ENCODE measurements at places on chromosomes 6 and 20.

DNA sequence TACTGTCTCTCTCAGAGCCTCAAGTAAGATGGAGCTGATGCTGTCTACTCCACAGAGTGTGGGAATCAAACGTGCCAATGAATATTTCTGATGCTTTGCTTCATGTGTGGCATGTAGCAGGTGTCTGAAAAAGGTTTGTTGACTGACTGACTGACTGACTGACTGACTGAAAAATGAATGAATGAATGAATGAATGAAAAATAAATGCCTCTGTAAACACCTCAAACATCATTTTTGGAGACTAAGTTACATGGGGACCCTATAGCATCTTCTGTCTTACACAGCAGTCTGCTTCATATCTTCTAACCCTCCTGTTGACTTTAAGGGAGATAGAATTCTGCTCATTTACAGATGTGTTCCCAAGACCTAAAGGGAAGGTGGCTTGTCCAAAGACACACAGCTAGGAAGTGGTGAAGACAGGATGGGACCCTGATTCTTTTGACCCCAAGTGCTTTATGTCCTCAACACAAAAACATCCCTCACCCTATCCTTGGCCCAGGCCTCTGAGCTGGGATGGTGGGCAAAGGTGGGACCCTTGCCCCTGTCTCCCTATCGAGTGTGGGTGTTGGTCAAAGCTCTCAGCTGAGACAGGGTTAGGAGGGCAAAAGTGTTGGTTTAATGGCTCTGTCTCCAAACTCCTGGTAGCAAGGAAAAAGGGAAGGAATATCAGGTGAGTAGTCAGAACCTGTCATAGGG, 104.4 kb downstream of the TOX2 start:
- DNase-seq = no peak

DNA sequence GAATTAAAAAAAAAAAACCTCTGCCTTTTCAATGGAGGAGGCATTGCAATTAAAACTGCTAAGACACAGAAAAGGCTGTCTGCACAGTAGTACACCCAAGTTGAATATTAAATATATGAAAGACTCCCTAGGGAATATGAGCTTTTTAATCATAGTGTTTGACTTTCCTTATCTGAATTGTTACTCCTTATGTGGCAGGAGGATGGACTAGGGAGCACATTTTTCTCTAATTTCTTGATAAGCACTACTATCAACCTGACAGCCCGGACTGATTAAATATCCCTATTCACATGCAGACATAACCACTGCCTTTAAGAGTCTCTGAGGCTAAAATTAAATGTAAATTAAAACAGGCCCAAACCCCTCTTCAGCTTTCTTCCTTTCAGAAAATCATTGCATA, 428.6 kb upstream of the GJE1 start:
- DNase-seq = no peak

DNA sequence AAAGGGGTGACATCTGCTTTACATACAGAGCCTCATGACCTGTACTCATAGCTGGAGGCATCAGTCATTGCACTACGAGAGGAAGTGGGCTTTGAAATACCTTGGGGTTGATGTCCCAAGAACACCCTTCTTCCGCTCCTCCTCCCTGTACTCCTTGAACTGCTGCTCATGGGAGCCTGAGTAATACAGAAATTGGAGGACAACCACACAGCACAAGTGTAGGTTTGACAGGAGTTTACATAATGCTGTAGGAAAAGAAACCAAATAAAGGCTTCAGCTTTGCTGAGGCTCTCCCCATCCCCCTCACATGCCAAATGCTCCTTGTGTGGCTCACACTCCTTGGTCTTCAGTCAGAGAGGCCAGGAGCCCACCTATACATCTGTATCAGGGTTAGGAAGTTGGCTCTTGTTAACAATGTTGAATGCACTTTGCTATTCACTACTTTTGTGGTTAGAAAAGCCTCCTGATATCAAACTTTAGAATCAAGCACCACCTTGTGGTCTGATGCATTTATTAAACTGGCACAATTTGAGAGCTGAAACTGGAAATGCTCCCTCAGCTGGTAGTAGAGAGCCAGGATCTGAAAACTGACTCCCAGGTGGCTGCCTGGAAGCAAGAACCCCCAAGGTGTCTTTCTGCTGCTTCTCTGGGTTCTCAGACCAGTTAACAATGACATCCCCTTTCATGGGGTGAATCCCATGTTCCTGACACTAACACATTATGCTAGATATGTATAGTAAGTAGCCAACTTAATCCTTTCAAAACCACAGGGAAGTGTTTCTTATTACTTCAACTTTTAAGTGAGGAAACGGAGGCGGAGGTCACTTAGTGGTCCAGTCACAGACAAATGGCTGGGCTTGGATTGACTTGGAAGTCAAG, 56.2 kb upstream of the EDN1 start:
- no peak for DNase-seq

DNA sequence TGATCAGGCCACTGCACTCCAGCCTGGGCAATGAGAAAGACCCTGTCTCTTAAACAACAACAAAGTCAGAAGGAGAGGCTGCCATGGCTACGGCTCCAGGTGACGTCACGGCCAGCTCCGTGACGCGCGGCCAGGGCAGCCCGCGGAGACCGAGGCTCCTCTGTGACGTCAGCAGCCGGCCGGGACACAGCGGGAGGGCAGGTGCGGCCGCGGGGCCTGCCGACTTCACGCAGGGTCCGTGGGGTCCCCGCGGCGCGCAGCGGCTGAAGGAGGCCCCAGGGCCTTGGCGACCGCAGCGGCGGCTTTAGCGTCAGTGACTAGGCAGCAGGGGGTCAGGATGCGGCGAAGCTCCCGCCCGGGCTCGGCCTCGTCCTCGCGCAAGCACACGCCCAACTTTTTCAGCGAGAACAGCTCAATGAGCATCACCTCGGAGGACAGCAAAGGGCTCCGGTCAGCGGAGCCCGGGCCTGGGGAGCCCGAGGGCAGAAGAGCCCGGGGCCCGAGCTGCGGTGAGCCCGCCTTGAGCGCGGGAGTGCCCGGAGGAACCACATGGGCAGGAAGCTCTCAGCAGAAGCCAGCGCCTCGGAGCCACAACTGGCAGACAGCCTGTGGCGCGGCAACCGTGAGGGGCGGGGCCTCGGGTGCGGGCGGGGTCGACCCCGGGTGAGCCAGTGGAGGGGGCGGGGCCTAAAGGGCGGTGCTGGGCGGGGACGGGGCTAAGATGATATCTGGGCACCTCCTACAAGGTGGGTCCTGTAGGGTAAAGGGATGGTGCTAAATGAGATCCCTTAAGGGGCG, at the start of gene SPAG4:
SPAG4 (plus strand) TSS at position 163 of the 798 bp plus-strand sequence; CDS start at position 338, 175 bp downstream.
- DNase-seq = peak; percentile 99

DNA sequence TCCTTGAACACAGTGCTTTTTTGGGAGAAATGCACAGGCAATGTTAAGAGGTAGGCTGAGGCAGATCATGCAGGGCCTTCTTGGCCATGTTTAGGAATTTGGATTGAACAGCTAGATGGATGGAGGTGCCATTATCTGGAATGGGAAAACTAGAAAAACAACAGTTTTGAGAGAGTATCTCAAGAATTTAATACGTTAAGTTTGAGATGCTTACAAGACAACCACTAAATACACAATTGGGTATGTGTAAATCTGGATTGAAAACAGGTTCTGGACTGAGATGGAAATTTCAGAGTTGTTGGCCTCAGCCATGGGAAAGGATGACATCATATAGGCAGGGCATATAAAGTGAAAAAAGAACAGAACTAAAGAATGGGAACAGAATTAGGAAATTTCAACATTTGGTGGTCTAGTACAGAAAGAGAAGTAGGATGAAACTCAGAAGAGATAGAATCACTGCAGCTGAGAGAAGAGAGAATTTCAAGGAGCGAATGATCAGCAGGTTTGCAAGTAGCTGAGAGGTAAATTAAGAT, 37.1 kb downstream of the NCOA7 start:
- no peak for DNase-seq

DNA sequence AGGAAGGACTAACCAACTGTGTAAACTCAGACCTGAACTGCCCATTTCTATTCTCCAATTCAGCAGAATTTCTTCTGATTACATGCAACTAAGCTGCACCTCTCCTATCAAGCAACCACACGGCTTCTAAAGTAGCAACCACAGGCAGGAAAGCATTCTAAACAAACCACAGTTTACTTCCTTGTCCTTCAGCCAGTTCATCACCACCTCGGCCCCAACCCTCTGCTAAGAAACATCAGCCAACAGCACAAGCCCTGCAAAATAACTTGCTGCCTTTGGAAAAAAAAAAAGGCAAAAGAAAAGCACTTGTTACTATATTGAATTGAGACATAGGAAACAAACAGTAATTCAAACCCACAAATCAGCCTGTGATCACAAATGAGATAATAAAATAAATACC, 140.3 kb downstream of the NFATC2 start:
- no peak for DNase-seq

GRCh38 chr20:23387118-23387443, 25.1 kb downstream of the GZF1 start:
- no peak for DNase-seq

- no peak for DNase-seq
Measured at GRCh38 chr6:130122243-130122642, 100.5 kb downstream of the SAMD3 start.

GRCh38 chr20:39879296-39879695, 809.7 kb downstream of the MAFB start:
- DNase-seq = no peak

GRCh38 chr20:12023194-12023795, 105.6 kb downstream of the BTBD3 start:
- no peak for DNase-seq

- no peak for DNase-seq
Measured at GRCh38 chr20:43923917-43924316, 9.3 kb downstream of the TOX2 start.

Measured in type B pancreatic cell (in vitro differentiated cells).